ENCODE measurements at places on chromosomes 12 and 14.
A peak's percentile ranks its signal among the peaks of the same experiment; 100 is the strongest.

GRCh38 chr12:63480186-63480585, 188.1 kb downstream of the DPY19L2 start:
- DNase-seq, result no peak

- peak; percentile 86 for DNase-seq
Observed at GRCh38 chr12:111812881-111813741, 28.9 kb upstream of the MAPKAPK5 start.

- DNase-seq, result no peak
Observed at GRCh38 chr12:106980944-106981343, 6.0 kb downstream of the MTERF2 start.

DNA sequence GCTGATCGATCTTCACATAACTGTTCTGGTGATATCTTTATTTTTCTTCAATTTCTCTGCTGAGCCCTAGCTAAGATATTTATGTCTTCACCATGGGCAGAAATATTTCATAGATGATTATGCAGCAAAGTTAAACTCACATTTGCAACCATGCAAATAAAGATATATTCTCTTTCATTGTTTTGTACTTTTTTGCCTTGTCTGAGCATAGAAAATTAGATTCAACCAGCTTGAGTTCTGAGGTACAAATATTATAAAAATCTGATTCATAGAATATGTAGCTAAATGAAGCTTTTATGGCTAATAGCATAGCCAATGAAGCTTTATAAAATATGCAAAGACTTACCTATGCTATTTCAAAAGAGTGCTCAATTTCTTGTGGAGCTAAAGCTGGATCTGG, at the start of gene TAS2R13:
TAS2R13 (minus strand) TSS at position 101 of the 400 bp plus-strand sequence. CDS start 264 bp downstream, outside the sequence.
- no peak for DNase-seq

DNA sequence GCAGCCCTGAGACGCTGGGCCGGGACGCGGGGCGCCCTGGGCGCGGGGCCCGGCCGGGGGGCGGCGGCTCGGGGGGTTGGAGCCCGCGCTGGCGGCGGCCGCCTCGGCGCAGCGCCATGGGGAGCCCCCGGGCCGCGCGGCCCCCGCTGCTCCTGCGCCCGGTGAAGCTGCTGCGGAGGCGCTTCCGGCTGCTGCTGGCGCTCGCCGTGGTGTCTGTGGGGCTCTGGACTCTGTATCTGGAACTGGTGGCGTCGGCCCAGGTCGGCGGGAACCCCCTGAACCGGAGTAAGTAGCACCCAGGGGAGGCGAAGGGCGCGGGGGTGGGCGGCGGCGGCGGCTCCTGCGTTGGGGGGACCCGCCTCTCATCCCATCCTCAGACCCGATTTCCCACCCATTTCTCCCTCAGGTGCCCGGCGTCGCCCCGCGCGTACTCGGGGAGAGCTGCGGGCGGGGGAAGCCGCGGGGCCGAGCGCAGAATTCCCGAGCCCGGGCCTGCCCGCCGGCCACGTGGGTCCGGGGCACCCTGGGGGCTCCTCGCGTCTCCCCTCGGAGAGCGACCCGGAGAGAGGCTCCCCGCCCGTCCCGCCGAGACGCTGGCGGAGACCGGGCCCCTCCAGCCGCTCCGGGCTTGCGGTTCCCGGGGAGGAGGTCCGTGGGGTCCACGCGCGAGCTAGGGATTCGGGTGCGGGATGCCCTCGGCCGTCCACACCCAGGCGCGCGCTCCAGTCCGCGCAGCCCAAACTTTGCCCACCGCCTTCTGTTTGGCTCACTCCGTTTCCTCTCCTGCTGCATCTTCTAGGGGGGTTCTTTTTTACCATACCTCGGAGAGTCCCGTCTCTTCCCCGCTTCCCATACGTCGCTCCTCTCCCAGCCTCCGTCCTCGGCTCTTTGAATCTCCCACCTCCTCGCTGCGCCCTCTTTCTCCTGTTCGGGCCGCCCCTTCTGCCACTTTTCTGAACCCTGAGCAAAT, 807 bp downstream of the B4GALNT3 start:
- no peak for DNase-seq

- no peak for DNase-seq
Observed at GRCh38 chr12:123524378-123524777, 9.1 kb downstream of the RILPL1 start.

DNA sequence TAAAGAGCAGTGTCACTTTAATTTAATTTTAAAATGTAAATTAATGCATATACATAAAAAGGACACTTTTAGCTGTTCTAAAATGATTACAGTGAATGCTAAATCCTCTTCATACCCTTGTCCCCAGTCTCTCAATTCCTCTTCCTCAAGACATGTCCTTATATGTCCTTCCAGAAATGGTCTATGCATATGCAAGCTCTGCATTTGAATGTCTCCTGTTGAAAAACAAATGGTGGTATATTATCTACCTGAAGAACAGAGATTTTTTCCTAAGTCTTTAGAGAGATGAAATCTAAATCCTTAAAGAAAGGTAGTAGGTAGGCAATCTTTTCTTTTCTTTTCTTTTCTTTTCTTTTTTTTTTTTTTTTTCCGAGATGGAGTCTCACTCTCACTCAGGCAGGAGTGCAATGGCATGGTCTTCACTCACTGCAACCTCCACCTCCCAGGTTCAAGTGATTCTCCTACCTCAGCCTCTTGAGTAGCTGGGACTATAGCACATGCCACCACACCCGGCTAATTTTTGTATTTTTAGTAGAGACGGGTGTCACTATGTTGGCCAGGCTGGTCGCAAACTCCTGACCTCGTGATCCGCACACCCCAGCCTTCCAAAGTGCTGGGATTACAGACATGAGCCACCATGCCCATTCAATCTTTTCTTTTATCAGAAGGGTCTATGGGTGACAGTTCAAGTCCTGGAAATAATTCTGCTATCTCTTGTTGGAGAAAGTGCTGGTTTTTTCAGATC, 180.5 kb downstream of the PRKCH start:
- DNase-seq, result no peak

DNA sequence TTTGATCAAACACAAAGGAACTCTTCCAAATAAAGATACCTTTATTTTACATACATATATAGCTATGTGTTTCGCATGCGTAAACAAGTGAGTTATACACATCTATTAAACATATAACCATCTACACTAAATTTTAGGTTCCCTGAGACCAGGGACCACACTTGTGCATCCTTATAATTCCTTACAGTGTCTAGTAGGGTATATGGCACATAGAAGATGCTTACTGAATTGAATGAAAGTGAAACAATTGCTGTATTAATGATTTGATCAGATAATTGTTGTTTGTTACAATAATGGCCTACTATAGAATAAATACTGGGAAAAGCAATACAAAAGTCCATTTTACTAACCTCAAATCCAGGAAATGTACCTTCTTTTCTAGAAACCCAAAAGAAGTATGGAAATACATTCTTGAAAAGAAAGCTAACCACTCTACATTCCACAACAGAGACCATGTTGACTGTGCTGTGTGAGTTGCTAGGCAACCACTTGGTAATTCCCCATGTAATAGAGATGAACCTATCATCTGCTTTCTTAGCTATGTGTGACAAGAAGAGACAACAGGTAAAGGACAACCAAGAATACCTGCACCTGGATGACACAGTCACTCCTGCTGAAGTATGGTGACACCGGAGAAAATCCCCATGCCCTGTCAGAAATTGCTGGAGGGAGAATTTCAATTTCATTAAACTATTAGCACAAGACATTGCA, 11.9 kb upstream of the CIPC start:
- DNase-seq, result no peak

DNA sequence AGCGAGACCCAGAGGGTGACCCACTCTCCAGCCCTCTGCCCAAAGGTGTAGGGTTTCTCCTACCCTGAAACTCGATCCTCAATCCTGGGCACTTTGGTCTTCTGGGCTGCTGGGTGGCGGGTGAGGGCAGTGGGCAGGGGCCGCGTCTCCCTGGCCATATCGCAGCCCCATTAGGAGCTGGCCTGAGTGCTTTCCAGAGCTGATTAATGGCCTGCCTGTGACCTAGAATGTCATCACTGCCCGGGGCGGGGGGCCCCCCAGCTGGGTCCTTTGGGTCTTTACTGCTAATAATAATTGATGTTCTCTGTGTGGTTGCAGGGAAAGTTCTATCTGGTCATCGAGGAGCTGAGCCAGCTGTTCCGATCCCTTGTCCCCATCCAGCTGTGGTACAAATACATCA, 47.8 kb downstream of the HRK start:
- no peak for DNase-seq

- no peak for DNase-seq
Observed at GRCh38 chr14:21414137-21414631, 30.4 kb upstream of the SUPT16H start.

DNA sequence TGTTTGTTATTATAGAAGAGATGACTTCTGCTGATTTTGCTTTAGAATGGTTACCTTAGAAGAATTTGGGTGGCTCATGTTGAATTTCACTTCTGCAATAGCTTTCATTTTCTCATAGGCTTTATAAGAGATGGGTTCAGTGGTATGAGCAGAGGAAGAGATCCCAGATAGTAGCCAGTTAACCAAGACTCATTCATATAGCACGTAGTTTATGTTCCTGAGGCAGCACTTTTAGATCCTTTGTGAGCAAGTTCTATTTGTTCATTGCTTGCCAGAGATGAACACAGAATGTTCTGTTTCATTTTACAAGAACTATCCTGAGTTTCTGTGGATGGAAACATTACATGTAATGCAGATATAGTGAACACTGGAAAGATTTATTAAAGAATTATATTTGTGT, 32.2 kb downstream of the RAB21 start:
- no peak for DNase-seq

- no peak for DNase-seq
Observed at GRCh38 chr12:14905269-14906004, 19.8 kb upstream of the MGP start.

- DNase-seq, result no peak
Observed at GRCh38 chr14:20657216-20658211, 16.0 kb upstream of the OR6S1 start.

- no peak for DNase-seq
Observed at GRCh38 chr12:99068993-99069747, 424.1 kb downstream of the APAF1 start.

DNA sequence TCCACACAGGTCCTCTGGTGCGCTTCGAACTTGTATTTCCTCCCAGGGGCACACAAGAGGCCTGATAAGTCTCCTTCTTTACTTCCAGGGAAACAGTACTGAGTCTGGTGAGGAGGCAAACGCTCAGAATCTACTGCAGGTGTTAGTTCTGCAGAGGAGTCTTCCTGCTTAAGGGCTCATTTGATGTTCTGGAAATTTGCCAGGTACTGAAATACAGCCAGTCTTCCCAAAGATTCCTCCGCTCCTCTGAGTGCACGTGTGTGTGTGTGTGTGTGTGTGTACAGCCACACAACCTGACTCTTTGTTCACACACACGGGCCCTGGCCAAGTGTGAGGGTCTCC, 92.0 kb downstream of the FBXL14 start:
- DNase-seq, result no peak

DNA sequence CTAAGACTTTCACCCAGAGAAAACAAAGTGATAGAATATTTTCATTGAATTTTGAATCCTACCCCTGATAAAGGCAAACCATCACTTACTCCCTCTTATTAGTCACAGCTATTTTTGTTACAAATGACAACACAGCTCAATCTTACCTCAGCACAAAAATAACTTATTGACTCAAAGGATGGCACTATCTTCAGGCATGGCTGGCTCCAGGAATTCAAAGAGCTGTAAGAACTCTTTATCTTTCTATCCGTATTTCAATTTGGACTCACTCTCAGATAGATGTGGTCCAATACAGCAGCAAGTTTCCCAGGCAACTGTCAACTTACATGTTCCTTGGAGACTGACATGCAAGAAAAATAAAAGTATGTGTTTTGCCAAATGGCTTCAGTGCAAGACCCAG, 709.4 kb upstream of the MDGA2 start:
- no peak for DNase-seq

- no peak for DNase-seq
Observed at GRCh38 chr12:57195611-57196371, 20.8 kb upstream of the NXPH4 start.

- DNase-seq, result no peak
Observed at GRCh38 chr14:36295642-36296627, 24.5 kb downstream of the MBIP start.

DNA sequence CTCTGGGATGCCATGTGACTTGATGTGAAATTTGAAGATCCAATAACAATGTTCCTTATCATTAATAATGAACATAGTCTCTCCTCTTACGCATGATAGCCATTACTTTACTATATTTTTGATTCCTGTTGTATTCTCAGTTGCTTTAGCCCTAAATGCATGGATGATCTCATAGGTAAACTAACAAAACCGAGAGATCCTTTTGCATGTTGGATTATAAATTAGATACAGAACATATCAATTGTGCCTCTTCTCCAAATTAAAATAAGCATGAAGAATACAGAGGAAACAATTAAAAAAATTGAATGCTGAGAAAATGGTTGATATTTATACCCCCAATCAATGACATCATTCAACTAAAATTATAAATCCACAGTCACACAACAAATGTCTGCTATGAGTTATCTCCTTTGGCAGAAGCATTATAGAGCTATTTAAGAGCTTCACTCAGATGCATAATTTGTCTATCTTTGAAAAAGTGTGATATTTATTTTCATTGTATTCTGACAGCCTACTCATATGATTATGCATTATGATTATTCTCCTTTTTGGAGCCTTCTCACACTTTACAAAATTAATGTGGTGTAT, 386.4 kb upstream of the STXBP6 start:
- DNase-seq, result no peak

GRCh38 chr14:92482621-92483319, 30.8 kb upstream of the RIN3 start:
- no peak for DNase-seq

DNA sequence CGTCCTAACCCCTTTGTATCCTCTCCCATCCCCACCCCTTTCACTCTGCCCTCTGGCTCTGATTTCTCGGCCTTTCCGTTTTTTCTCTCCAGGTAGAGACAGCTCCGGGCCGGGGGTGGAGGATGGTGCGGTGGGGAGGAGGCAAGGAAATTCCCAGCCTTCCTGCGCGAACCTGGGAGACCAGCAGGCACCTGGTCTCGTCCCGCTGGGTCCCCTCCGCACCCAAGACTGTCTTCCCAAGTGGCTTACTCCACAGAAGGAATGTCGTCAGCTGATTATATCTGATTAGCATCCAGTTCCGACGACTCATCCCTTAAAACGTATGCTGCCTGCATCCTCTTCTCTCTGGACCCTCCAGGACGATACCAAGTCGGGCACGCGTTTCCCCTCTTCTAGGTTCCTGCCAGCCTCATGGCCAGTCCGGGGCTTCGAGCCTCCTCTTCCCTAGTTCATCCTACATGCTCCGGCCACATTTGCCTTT, 42.2 kb upstream of the CAPRIN2 start:
- no peak for DNase-seq

GRCh38 chr12:2411616-2412304, 359.0 kb downstream of the CACNA1C start:
- DNase-seq, result no peak
